ENCODE measurements at places on chromosomes 6 and 20.
A peak's percentile ranks its signal among the peaks of the same experiment; 100 is the strongest.

DNA sequence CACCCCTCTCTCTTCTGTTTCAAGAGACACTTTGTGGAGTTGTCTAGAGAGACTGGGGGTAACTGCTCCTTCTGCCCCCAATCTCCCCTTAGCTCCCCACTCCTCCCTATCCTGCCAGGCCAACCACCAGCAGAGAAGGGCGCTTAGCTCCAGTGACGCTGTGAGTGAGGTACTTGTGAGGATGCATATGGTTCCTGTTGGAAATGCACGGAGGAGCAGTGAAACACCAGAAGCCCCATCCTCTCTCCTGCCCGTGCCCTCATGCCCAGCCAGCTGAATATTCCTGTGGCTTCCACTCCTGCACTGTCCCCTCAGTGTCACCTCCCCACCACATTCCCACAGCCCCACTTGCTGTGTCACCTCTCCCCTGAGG, 11.9 kb downstream of the NT5E start:
- DNase-seq: no peak

GRCh38 chr6:123201869-123202372, 205.9 kb downstream of the CLVS2 start:
- no peak for DNase-seq

- no peak for DNase-seq
These were observed 40.9 kb upstream of the FAM83D start for GRCh38 chr20:38885357-38885756.

DNA sequence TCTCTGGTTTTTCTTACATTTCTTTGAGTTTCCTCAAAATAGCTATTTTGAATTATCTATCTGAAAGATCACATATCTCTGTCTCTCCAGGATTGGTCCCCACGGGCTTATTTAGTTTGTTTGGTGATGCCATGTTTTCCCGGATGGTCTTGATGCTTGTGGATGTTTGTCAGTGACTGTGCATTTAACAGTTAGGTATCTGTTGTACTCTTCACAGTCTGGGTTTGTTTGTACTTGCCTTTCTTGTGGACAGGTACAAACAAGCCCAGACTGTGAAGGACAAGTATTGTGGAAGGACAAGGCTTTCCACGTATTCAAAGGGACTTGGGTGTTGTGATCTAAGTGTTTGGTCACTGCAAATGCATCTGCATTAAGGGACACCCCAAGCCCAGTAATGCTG, 49.9 kb upstream of the TOP1 start:
- no peak for DNase-seq

DNA sequence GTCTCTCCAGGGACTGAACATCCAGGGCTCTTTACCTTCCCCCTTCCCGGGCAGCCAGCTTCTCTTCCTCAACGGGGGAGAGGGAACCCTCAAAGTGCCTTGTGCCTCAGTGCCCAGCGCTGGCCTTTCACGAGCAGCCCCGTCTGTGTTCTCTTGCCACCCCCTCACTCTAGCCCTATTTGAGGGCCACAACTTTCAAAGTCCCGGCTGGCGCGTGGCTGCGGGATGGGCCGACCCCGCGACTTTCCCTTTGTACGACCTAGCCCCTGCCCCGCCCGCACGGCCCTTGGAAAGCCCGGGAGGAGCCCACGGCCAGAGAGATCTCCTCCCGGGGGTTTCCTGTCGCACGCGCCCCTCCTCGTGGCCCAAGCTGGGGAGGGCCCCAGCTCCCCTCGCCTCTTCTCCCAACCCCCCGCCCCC, 559 bp downstream of the SCRT2 start:
- DNase-seq: no peak

GRCh38 chr20:10568032-10568431, 105.8 kb downstream of the JAG1 start:
- DNase-seq: no peak

GRCh38 chr6:138864343-138864890, 68.5 kb downstream of the ECT2L start:
- DNase-seq: no peak

DNA sequence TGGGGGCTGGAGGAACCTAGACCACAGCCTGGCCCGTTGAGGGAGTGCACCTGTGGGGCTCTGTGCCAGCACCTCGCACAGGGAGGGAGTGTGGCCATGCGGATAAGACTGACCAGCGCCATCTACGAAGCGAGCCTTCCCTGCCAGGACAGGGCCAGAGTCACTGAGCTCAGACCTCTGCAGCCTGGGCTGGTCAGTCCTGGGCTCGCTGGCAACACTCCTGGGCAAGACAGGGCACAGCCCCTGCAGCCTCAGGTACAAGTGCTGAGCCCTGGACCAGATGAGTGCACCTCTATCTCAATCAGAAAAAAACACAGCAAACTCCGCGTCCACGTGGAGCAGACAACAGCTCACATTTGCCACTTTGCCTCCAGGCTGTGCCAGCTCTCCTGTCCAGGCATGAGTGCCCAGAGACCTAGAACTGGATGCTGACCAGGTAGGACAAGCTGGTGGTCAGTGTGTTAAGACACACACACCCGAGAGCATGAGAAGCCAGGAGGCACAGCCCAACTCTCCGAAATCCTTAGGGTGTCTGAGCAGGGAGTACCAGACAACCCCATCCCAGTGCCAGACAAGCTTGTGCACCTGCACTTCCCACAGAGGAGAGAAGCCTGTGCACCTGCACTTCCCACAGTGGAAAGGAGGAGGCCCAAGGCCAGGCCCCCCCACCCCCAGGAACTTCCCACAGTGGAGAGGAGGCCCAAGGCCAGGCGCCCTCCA, 4.9 kb downstream of the ARFRP1 start:
- no peak for DNase-seq

DNA sequence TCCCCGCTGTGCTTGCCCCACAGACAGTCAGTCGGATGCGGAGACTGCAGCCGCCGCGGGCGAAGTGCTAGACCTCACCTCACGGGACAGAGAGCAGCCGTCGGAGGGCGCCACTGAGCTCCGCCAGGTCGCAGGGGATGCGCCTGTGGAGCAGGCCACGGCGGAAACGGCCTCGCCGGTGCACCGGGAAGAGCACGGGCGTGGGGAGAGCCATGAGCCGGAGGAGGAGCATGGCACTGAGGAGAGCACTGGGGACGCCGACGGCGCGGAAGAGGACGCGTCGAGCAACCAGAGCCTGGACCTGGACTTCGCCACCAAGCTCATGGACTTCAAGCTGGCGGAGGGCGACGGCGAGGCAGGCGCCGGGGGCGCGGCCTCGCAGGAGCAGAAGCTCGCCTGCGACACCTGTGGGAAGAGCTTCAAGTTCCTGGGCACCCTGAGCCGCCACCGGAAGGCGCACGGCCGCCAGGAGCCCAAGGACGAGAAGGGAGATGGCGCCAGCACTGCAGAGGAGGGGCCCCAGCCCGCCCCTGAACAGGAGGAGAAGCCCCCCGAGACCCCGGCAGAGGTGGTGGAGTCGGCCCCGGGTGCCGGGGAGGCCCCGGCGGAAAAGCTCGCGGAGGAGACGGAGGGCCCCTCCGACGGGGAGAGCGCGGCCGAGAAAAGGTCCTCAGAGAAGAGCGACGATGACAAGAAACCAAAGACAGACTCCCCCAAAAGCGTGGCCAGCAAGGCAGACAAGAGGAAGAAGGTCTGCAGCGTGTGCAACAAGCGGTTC, 66.4 kb downstream of the SSR1 start:
- DNase-seq: no peak

- no peak for DNase-seq
These were observed 4.5 kb upstream of the EBF4 start for GRCh38 chr20:2688041-2688591.

DNA sequence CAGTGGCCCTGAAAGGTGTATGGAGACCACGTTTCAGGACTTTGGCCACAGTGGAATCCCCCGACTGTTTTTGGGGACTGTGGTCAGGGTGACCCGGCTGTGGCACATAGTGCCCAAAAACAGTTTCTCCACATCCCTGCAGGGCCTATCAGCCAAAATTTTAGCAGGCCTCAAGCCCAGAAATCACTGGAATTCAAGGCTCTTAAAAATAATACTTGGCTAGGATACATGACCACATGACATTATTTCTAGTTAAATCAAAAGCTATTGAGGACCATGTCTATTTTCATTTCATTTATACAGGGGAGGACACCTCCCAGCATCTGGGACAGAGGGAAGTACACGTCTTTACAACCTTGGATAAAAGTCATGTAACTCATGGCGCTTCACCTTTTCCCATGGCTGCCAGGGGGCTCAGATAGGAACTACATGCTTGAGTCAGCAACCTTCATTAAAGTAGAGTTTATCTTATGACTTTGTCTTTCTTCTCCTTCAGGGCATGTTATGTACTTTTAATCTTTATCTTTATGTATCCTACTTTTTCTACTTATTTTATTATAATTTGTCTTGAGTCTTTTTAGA, 70.8 kb upstream of the CD93 start:
- no peak for DNase-seq

GRCh38 chr20:38751360-38751976, 3.2 kb downstream of the ACTR5 start:
- DNase-seq: no peak

DNA sequence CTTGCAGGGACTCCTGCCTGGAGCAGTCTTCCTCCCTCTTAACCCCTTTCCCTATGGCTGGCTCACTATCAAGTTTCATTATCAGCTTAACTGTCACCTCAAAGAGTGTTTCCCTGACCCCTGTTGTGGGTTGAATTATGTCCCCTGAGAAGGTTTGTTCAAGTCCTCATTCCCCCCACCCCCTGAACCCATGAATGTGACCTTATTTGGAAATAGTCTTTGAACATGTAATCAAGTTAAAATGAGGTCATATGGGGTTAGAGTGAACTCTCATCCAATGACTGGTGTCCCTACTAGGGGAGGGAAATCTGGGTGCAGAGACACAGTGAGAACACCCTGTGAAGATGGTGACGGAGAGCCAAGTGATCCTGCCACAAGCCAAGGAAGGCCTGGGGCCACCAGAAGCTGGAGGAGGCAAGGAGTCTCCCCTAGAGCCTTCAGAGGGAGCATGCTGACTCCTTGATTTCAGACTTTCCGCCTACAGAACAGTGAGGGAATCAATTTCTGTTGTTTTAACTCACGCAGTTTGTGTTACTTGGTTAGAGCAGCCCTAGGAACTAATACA, 165.2 kb upstream of the TOP1 start:
- DNase-seq: no peak

DNA sequence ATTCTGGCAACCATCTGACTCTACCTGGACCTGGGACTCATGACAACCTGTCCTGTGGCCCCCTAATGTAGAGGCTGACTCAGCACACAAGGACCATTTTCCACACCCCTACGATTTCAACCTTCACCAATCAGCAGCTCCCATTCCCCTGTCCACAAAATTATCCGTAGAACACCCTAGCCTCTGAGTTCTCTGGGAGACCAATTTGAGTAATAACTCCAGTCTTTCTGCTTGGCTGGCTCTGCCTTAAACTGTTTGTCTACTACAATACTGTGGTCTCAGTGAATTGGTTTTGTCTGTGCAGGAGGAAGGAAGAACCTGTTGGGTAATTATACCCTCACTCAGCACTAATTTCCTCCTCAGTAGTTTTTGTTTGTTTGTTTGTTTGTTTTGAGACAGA, 99.3 kb upstream of the MRPS10 start:
- DNase-seq: no peak

GRCh38 chr6:25263657-25264056, 15.5 kb upstream of the CARMIL1 start:
- DNase-seq: no peak

- no peak for DNase-seq
These were observed 43.4 kb downstream of the SPDEF start for GRCh38 chr6:34512738-34513115.

GRCh38 chr6:64040113-64040512, 404.5 kb downstream of the PHF3 start:
- DNase-seq: no peak

GRCh38 chr20:60031107-60031506, 72.9 kb downstream of the CDH26 start:
- DNase-seq: no peak

DNA sequence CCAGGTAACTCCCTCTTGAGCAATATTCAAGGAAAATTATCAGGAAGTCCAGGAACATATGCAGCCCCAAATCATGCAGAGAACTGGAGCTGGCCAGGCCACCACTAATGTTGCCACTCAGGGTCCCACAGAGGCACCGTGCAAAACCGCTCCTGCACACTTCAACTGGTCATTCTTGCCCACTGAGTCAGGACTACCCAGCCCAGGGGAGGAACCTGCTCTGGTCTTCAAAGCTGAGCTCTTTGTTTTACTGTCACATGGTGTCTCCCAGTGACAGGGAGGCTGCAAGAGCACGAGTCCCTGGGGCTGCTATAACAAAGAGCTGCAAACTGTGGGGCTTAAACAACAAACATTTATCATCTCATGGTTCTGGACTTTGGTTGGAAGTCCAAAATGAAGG, 336.0 kb upstream of the PRDM1 start:
- DNase-seq: no peak

DNA sequence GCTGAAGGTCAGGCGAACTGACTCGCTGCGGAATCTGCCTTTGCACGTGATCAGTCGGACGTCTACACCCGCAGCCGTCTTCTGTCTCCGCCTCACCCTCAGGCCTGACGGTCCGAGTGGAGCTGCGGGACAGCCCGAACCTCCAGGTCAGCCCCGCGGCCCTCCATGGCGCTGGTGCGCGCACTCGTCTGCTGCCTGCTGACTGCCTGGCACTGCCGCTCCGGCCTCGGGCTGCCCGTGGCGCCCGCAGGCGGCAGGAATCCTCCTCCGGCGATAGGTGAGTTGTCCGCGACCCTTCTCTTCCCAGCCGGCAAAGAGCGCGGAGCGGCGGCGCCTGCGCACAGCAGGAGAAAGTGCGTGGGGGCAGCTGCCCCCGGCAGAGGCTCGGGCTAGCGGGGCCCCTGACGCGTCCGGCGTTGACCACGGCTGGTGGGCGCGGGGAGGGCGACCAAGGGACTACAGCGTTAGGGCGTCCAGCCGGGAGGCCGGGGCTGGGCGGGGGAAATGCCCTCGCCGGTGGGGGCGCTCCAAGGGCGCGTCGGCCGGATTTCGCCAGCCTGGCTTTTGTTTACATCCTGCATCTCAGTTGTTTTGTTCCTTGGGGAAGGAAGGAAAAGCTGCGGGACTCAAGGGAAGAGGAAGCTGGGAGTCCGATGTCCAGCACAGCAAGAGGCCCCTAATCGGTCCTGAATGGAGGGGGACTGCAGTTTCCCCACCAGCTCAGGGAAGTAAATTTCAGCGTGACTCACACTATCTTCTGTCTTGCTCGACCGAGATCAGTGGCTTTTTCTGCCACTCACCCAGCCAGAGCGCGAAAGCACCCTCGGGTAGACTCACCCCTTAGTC, at the start of gene SMPDL3A:
TSS of gene SMPDL3A (plus strand) at position 77 of the 846 bp plus-strand sequence. CDS start at position 166, 89 bp downstream.
- DNase-seq: peak; percentile 24

- no peak for DNase-seq
These were observed 6.9 kb downstream of the SNAP25 start for GRCh38 chr20:10225439-10226060.

DNA sequence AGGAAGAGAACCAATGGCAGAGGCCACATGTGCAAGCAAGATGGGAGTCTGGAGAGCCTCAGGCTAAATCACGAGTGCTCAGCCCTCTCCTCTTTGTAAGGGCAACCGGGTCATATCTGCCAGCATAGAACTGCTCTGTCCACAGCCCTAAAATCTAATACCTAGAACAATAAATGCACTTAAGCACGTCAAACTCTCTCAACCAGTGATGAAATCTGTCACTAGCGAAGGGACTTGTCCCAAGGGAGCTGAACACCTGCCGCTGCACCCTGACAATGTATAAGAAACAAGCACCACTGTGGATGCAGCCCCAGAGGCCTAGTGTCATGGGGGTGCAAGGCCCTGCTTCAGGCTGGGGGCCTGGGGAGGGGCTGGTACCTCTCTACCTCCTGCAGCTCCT, 82.5 kb downstream of the PRL start:
- no peak for DNase-seq

- no peak for DNase-seq
These were observed 156.1 kb downstream of the ADAT2 start for GRCh38 chr6:143294265-143294860.
